Regular cardiac myocyte (primary cell): ENCODE measurements at places on chromosomes 16 and 17. TPM values are rescaled to one million over a fixed set of nuclear protein-coding genes. Genes with fewer than 3 reads are reported as not detected.

The PITPNM3 gene
- total RNA-seq = 0.28 and 0.58 TPM in 2 replicates

The CPHXL2 gene
- not detected in 2 replicates for total RNA-seq

The CNGB1 gene
- not detected in 2 replicates for total RNA-seq

The PRR14 gene
- total RNA-seq = 4.4 and 5.9 TPM in 2 replicates

The ZNF469 gene
- 1.3 and 2.8 TPM in 2 replicates for total RNA-seq

The HP gene
- total RNA-seq = under 0.01 and 0.28 TPM in 2 replicates

The KRT24 gene
- total RNA-seq = not detected in 2 replicates

The C17orf58 gene
- 9.4 and 17.5 TPM in 2 replicates for total RNA-seq

The CBFB gene
- 111 and 209 TPM in 2 replicates for total RNA-seq

The KRTAP1-5 gene
- 1.9 and 5.1 TPM in 2 replicates for total RNA-seq

The TEKT3 gene
- total RNA-seq = 0.28 TPM in 1 of 2 replicates, not detected in the other

The CLDN7 gene
- total RNA-seq = 0.19 and 1.7 TPM in 2 replicates

The TMC6 gene
- total RNA-seq = 7.6 and 16.1 TPM in 2 replicates

The PPL gene
- total RNA-seq = 1.5 and 11.6 TPM in 2 replicates
